ENCODE measurements at places on chromosomes 7 and 10.

DNA sequence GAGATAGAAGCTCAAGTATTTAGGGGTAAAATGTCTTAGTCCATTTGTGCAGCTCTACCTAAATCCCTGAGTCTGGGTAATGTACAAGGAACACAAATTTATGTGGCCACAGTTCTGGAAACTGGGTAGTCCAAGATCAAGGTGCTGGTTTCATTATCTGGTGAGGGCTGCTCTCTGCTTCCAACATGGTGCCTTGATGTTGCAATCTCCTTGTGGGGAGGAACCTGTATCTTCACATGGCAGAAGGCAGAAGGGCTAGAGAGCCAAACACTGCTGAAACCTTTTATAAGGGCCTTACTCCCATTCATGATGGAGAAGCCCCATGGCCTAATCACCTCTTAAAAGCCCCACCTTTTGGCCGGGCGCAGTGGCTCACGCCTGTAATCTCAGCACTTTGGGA, 8.7 kb upstream of the BAZ1B start:
- DNase-seq = no peak

DNA sequence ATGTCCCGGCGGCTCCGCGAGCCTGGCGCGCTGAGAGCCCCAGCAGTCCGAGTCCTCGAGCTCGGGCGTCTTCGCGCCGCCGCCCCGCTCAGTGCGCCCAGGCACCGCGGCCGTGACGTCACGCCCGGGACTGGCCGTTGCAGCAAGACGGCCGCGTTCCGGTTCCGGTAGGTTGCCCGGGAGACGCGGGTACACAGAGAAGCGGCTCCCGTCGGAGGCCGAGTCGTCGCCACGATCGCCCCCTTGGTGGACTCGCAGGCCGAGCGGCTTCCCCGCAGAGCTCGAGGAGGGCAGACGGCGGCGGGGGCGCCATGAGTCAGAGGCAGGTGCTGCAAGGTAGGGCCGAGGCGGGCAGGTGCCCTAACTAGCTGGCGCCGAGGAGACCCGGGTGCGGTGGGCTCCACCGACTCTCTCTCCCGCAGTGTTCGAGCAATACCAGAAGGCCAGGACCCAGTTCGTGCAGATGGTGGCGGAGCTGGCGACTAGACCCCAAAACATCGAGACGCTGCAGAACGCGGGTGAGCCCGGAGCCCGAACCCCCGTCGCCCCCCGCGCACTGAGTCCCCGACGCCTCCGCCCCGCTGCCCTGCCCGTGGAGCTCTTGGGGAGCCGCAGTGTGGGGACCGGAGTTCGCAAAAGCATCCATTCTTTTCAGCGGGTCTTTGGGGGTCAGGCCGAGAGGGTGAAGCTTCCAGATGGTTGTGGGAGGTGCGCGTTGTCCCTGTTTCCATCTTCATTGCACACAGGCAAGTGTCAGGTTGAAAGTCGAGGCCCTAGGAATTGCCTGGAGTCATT, at the start of gene SPAG6:
Gene SPAG6 (plus strand): TSS at position 196 of the 795 bp plus-strand sequence. CDS start 116 bp downstream, at position 312.
- no peak for DNase-seq

DNA sequence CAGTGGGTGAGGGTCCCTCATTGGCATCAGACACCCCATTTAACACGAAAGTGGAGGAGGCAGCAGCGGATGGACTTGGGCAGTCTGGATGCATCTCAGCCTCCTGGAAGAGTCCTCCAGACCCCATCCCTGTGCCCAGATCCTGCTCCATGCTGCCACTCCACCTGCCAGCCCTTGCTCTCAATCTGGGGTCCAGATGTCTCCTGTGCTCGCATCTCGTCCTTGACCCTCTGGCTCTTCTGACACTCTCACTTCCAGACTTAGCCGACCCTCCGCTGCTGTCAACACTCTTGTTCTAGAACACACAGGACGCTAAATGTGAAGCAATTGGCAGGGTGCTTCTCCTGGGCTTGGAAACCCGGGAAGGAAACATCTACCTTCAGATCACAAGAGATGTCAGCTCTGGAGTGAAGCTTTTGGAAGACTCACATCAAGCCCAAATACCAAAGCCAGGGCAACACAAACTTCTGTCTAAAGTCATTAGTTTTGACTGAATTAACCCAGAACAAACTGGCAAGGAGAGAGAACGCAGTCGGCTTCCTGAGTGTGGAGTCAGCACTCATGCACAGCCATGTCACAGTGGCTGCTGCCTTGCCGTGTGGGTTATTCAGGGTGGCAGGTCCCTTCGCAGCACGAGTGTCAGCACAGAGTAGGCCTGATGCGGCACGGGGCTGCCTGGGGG, 379.1 kb downstream of the TCERG1L start:
- no peak for DNase-seq

- DNase-seq = no peak
Measured at GRCh38 chr10:21092683-21093524, 195.8 kb upstream of the NEBL start.

DNA sequence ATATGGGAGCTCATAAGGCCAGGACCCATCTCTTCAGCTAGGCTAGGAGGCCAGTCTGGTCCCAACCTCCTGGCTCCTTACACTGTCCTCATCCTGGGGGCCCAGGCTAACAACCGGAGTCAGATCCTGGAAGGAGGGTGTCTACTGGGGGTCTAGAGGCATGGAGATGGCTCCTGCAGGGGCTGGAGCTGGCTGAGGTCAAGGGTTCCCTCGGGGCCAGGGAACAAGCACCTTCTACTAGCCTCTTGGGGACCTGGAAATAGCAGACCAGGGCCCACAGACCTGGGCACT, 37.2 kb downstream of the CLRN3 start:
- no peak for DNase-seq

GRCh38 chr10:55519264-55519663, 718.2 kb upstream of the PCDH15 start:
- DNase-seq = no peak
